AG10803 (cell line): ENCODE measurements at places on chromosomes 1 and 21.

DNA sequence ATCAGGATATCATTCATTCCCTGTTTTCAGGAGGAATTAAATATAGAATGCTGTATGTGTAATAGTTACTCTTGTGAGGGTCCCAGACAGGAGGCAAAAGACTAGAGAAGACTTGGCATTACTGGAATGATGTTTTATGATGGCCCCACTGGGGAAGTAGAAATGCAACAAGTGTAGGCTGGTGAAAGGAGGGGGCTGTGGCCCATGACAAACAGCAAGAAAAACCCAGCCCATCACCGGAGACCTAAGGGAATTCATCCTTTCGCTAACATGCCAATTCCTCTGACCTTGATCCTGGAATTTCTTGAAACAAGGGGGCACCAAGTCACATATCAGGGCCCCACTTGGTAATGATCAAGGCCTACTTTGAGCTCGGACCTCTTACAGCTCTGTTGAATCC lies 5.5 kb upstream of the IFNGR2 start:
- DNase-seq, result no peak

DNA sequence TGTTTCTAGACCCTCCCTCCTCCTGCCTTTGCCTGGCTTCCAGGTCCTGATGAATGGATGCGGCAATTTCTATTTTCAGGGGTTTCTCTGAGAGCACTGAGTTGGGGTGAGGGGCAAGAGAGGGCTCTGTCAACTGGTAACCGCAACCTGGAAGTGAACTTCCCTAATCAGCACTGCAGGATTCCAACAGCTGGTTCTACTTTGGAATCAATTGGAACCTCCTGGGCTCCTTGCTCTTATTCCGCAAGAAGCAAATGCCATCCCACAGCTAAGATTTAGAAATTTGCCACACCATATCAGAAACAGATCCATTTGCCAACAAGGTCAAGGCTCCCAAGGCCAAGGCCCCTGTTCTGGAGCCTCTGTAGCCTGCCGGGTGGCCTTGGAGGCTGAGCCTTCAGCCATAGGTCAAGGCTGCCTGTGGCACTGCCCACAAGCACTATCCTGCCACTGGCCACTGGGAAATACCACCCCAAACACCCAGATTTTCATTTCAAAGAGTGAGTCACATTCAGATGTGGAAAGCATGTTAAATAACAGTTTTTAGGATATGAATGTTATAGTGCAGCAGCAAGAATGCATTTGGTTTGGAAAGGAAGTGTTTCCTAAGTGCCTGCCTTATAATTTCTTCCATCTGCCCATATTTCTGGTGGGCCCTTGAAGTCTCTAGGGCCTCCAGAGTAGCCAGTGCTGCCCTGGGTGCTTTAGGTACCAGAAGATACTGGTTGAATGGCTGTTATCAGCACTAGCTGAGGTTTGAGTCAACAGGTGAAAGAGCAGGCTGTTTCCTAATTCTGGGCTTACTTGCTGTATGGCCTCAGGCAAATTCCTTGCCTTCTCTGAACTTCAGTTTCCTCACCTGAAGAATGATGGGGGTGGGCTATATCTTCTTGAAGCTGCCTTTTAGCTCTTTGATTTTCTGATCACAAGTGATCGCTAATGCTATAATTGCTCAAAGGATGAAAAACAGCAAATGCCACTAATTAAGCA lies 56.3 kb upstream of the JUN start:
- DNase-seq, result peak; percentile 86

DNA sequence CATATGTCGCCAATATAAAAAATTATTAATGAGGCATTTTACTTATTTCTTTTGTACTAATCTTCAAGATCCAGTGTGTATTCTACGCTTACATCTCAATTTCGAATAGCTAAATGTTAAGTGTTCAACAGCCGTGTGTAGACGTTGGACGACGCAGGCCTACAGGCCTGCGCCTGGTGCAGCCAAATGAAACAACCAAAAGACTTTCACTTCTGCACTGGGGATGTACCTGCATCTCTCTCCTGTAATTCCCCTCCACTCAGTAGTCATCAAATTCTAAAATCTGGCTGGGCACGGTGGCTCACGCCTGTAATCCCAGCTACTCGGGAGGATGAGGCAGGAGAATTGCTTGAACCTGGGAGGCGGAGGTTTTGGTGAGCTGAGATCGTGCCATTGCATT lies 76.8 kb upstream of the HNRNPU start:
- no peak for DNase-seq

DNA sequence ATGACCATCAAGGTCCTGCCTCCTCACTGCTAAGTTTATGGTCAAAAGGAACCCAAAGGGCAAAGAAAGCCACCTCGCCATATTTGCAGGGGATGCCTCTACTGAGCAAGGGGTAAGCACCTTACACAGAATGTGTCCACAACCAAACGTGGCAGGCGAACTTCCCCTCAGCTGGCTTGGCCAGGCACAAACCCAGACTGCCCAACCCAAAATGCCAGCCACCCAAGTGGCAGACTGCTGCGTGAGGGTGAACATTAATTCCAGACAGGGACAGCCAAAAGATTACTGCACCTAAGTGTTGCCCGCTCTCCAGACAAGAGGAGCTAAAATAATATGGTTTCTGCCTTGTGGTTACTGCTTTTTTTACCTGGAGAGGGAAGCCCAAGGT lies 16.0 kb downstream of the ZNF697 start:
- no peak for DNase-seq

DNA sequence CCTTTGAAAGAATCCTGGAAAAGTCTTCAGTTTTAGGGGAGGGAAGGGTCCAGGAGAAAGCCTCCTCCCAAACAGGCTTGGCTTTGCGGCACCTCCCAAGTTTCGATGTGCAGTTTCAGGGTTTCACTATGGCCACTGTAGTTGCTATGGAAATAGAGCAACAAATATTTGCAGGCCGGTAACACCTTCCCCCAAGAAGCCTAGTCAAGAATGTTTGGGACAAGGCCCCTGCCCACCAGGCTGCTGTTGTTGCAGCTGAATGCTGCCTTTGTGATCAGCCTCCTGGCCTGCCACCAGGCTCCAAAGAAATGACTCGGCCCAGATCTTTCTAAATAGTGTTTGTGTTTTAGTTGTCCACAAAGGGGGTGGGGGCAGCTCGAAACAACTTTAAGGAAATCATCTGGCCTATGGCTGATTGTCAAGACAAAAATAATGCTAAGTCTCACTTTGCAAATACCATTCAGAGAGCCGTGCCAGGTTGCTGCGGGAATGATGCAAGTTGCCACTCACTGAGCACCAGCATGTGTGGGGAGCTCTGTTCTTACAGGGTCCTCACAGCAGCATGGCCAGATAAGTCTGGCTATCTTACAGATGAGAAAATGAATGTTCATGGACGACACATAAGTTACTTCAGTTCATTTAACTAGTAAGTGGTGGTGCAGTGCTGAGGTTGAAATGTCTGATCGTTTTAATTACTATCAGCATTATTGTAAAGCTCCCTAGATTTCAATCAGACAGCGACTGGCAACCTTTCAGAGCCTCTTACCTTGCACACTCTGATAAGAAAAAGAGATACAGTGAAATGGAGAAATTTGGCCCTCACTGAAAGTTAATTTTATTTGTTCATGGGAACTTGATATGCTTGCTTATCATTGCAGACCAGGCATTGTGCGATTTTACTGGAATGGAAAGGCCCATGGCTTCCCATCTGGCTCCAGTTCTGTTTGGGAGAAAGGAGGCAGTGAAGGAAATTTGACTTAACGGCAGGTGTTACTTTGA lies 91.2 kb upstream of the JUN start:
- DNase-seq, result peak; percentile 91

DNA sequence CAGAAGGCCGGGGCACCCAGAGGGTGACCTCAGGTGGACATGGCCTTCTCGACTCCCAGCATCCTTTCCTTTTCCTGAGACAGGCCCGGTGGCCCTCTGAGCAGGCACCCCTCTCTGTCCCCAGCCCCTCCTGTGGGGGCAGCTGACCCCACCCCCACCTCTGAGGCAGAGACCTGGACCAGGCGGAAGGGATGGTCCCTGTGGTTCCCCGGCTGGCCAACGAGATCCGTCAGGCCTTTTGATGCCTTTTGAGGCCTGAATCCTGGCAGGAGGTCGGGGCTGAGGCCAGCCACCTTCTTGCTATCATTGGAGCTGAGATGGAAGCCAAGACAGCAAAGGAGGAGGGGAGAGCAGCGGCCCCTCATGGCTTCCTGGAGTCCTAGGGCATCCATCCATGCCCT lies 50.2 kb upstream of the ACTRT2 start:
- DNase-seq, result no peak

DNA sequence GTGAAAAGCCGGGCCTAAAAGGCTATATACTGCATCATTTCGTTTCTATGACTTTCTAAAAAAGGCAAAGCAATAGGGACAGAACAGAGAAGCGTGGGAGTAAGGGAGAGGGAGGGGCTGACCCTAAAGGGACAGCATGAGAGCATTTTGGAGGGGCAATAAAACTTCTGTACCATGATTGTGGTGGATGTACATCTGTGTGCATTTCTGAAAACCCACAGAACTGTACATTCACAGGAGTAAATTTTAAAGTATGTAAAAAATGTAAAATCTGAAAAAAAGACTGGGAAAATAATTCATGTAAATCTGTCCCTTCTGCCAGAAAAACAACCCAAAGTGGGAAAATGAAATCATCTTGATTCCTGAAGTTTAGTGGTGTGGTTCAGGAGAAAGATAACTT lies 235.4 kb downstream of the CENPF start:
- peak; percentile 94 for DNase-seq

GRCh38 chr1:107184888-107185287 lies 44.0 kb downstream of the NTNG1 start:
- no peak for DNase-seq

DNA sequence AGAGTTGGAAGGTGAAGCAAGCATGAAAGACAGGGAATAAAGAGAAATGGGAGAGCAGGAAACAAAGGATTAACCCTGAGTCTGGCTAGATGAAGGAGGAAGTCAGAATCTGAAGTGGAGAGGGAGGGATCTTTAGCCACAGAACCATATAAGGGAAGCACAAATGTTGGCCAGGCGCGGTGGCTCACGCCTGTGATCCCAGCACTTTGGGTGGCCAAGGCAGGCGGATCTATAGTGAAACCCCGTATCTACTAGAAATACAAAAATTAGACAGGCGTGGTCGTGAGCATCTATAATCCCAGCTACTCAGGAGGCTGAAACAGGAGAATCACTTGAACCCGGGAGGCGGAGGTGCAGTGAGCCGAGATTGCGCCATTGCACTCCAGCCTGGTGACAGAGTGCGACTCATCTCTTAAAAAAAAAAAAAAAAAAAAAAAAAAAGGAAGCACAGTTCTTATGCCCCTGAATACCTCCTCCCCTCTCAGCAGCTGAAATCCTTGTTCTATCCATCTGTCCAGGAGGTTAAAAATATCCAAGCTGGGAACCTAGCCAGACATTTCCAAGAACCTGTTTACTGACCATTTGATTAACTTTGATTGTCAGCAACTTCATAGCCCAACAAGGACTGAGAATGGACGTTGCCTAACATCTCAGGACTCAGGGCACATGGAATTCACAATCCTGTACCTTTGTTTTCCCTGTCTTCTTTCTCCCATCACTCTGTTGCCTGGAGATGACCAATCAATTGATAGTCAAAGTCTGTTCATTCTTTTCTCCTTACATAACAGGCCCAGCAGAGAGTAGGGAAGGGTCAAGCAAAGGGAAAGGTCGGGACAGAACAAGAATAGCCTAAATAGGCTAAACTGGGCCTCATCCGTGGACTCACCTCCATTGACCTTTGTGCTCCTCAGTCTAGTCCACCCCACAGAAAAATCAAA lies 10.6 kb downstream of the TXNIP start:
- peak; percentile 83 for DNase-seq

DNA sequence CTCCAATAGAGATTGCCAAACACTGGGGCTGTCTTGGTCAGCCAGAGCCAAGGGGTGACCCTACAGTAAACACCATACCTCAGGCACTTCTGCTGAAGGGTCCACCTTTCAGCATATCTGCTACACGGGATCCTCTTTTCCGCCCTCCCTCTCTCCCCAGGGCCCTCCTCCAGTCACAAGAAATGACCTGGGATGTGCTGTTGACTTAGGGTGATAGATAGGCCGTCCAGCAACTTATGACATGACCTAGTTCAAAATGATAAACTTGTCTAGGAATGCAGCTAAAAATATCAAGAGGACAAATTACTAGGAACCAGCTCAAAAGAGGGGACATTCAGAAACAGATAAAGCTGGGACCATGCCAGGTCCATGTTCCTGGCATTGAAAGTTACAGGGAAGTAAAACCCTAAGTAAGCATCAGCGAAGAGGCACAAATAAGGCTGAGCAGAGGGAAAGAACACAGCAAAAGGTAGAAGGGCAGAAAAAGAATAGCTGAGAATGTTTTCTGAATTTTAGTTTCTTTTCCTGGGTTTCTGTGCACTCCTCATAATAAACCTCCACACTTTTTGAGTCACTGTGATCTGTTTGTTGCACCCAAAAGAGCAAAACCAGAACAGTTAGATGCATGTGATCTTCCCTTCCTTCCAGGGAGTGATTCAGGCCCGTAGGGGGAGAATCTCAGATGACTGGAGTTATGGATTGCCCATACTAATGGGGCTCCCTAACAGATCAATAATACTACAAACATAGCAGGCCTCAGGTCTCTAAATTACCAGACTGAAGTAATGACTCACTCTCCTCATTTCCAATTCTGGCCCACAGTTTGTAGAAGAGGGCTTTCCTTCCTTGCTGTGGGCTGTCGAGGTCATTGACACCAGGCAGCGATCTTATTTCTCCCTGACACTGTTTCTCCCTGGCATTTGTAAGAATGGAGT lies 48.9 kb upstream of the F3 start:
- DNase-seq, result no peak

- DNase-seq, result no peak
Observed at GRCh38 chr1:224780736-224781135, 148.7 kb upstream of the DNAH14 start.

- DNase-seq, result no peak
Observed at GRCh38 chr1:113995382-113995781, 16.1 kb downstream of the OLFML3 start.

- no peak for DNase-seq
Observed at GRCh38 chr1:67715819-67716218, 30.8 kb downstream of the GADD45A start.

- DNase-seq, result no peak
Observed at GRCh38 chr1:27569506-27570291, 34.2 kb downstream of the AHDC1 start.

DNA sequence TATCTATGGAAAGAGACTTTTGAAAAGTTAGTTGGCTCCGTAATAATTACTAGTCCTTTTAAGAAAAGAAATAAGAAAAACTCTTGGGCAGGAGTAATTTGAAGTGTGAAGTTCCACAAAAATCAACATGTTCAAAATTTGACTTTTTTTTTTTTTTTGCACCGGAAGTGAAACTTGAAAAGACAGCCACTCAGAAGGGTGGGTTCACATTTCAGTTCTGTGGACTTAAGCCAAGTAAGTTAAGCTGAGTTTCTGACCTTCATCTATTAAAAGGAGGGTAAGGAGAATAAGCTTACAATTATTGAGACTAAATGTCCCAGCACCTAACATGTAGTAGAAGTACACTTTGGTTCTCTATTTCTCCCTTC lies 11.0 kb downstream of the RO60 start:
- no peak for DNase-seq

GRCh38 chr1:110061341-110061740 lies 9.1 kb downstream of the ALX3 start:
- DNase-seq, result no peak

GRCh38 chr1:156897078-156897825 lies 3.7 kb downstream of the PEAR1 start:
- peak; percentile 70 for DNase-seq
